ENCODE measurements at places on chromosomes 12 and 14.

DNA sequence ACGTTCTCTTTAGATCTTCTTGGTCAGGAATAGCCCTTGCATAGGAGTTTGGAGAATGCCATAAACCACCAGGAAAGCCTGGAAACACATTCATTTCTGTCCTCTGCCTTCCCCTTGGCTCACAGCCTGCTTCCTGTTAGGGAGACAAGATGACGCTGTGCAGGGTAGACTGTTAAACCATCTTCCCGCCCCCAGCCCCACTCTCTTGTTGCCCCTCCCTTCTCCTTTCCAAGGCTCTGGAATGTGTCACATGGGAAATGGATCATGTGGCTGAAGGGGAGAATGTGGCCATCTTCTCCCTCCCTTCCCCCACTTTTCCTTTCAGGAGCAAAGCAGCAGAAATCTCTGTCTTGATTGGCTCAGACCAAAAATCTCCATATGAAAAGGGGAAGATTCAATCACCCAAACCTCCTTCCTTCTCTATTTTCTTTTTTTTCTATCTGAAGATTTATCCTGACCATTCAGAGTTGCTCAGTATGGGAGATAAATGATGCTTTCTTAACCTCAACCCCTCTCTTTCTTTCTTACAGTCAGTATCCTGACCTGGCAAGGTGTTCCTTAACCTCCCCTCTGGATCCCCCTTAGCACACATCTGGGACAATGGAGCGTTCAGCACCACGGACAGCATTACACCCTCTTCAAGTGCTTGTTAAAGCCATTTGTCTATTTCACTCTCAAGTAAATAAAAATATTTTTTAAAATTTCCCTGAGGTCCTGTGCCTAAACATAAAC, 11.4 kb downstream of the GPR19 start:
- peak; percentile 98 for DNase-seq

GRCh38 chr12:128872303-128872702, 19.0 kb downstream of the GLT1D1 start:
- DNase-seq, result no peak

DNA sequence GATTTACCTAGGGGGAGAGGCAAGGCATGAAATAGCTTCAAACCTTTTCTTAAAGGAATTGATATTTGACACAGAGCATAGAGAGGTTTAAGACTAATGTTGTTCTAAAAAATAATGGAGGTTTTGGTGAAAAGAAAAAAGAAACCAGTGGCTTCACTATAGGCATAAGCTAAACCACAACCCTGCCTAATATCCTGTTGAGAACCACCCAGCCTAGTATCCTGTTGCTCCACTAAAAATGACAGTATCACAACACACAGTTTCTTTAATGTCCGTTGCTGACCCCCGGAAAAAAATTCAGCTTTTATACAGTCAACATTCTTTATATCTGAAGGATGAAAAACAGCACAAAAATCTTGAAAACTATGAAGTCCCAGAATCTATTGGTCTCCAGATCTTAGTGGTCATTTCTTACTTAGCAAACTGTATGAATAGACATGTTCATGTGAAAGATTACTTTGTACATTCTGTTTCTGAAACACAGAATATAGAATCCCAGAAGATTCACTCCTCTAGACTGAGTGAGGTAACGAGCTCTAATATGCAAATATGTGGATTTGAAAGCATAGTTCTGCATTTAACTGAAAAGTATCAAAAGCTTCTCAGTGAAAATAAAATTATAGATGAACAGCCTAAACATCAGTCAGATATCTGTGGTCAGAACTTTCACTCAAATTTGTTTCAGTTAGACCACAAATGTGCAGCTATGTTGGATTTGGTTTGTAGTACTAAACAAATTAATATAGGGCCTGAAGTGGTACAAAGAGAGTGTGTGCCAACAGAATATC, 40.5 kb downstream of the GALC start:
- DNase-seq, result no peak

DNA sequence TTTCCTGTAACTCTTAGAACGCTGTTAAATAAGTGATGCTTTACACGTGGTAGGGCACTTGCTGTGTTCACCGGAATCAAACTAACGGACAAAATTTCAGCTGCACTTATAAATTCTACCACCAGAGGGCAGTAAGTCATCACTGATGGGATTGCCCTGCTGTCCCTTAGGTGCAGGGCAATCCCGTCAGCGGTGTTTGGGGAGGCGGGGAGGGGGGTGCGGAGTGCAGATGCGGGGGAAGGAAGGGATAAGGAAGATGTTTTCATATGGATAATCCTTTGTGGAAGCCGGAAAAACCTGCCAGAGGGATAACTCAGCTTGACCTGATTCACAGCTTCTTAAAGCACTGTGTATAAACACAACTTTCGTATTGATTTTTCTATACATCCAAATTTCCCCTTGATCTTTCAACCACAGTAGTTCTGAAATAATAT, 21.7 kb upstream of the SLC10A1 start:
- peak; percentile 74 for DNase-seq

DNA sequence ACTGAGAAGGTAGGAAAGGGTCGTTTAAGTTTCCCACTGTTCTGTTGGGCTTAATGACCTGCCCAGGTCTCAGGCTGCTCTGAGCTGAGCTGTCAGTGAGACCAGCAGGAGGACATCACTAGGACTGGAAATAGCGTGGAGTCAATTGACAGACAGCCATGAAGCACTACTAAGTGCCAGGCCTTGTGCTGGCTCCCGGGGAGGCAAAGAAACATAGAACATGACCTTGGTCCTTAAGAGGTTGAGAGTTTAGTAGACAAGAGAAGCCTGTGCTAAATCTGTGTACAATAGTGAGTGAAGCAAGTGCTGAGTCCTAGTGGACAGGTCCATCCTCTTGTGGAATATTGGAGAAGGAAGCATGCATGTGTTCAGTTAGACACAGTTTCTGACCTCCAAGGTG, 239.2 kb downstream of the CACNA1C start:
- DNase-seq, result no peak

GRCh38 chr14:103378038-103378854, 7.0 kb upstream of the MARK3 start:
- no peak for DNase-seq
